ENCODE measurements at places on chromosomes 5 and 9. TPM values are rescaled to one million over a fixed set of nuclear protein-coding genes. Genes with fewer than 3 reads are reported as not detected.
A peak's percentile ranks its signal among the peaks of the same experiment; 100 is the strongest.

NR2F1 gene
- total RNA-seq = 35.4 TPM

SSBP2 gene
- total RNA-seq = 66.6 TPM

GRCh38 chr5:134133188-134133994 lies 18.9 kb downstream of the TCF7 start:
- no peak for DNase-seq

DNA sequence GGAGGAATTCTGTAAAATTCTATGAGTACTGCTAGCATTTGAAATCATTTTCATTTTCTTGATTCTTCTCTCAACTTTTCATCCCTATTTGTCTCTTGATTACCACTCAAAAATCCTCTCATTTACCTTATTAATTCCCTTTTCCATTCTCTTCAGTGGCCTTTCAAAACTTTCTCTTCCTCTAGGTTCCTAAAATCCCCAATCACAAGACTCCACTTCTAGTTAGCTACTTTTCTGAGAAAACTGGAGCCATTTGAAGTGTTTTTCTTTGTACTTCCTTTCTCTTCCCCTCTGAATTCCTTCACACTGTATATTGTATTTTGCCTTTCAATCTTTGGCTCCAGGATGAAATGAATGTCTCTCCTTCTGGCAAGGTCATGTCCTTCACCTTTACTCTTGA lies 61.3 kb upstream of the NR4A3 start:
- no peak for DNase-seq

PCDHGA9 gene
- total RNA-seq = 1.8 TPM

DNA sequence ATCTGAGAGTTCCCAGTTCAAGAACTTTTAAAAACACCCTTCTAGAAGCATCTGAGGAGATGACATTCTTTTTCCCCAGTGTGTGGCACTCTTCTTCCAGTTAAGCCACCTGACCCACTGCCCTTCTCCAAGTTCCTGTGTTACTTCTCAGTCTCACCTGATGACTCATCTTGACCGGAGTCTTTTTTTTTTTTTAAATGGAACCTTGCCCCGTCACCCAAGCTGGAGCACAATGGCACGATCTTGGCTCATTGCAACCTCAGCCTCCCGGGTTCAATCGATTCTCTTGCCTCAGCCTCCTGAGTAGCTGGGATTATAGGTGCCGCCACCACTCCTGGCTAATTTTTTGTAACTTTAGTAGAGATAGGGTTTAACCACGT lies 224.1 kb upstream of the DAB2 start:
- no peak for DNase-seq

- peak; percentile 18 for DNase-seq
These were observed 599 bp downstream of the NMRK1 start for GRCh38 chr9:75087289-75087823.

- DNase-seq = no peak
These were observed 277.6 kb upstream of the ADAMTS16 start for GRCh38 chr5:4862500-4862899.

- DNase-seq = no peak
These were observed 517.5 kb downstream of the AGTPBP1 start for GRCh38 chr9:85224301-85224700.

DNA sequence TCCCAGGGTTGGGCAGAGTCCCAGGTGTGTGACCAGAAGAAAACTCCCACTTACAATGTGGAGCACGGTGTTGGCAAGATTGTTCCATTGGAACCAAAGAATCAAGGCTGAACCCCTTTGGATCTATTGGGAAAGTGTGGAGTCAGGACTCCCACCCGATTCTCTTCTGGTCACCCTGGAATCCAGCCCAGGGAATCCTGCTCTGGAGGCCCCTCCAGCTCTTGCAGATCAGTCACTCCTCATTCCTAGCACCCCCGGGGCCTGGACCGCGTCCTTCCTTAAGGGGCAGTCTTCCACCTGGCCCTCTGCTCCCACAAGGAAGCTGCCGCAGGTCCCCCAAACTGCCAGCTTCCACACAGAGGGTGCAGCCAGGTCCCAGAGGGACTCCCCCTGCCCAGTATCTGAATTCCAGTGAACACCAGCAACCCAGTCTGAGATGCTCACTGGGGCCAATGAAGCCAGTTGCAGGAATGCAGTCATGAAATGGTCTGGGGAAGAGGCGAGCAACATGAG lies 170.1 kb downstream of the GADD45G start:
- no peak for DNase-seq

DNA sequence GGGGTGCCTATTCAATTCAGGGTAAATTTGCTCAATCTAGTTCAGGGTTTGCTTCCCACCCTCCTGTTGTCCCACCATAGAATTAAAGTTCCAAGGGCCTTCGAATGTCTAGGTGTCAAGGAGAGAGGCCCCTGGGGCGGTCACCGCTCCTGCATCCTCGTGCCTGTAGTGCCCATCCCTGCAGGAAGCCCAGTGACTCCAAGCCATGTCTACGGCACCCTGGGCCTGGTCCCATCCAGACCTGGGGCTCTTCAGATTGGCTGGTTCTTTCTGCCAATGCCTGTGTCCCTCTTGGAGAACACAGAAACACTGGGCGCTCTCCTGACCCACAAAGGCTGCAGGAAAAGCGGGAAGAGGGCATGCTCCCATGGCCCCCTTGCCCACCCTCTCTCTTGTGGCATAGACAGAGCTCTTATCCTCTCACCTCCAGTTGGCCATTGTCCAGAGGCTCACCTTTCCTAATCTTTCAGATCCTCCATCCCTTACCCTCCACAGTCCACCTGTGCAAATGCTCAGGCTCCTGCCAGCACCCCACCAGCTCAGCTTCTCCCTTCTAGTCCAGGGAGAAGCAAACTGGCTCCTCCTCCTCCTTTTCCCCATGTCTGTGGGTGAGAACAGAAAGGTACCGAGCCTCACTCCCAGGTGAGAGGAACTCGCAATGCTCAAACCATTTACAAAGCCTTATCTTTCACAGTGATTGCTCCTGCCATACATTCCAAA lies 253.0 kb upstream of the IRX2 start:
- no peak for DNase-seq

Measured in progenitor cell of endocrine pancreas (in vitro differentiated cells).